ENCODE measurements at places on chromosomes 1 and 21.

GRCh38 chr1:12618965-12619791 lies 1.2 kb upstream of the DHRS3 start:
- DNase-seq: no peak

GRCh38 chr1:99003581-99004253 lies 944 bp downstream of the PLPPR5 start:
- DNase-seq: no peak

DNA sequence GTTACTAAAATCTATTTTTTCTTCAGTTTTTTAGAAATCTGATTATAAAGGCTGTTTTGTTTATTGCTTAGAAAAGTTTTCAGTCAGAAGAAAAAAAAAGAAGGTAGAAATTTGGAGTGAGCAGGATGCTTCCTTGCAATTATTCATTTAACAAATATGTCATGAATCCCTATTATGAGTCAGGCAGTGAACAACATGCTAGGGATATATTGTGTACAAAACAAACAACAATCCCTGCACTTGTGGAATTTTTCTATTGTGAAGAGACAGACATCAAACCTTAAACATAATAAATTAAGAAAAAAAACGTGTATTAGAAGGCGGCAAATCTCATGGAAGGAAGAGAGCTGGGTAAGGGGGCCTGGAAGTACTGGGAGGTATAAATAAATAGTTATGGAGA lies 664.1 kb upstream of the CAMK1G start:
- no peak for DNase-seq

DNA sequence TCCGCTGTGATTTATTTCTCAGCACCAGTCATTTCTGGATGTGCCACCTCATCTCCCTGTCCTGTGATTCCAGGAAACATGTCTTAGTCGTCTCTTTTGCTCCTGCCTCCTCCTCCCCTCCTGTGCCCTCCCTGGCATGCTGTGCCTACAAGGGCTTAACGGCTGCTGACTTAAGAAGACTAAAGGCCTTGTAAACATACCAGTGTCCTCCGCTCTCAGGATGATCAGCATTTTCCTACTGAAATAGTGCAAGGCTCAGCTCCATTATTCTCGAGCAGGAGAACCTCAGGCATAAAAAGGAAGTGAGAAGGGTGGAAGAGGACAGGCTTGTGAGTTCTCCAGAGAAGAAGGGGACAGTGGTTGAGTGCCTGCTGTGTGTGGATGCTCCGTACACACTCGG lies 61.6 kb upstream of the RUNX3 start:
- no peak for DNase-seq

GRCh38 chr21:41402231-41402630 lies 23.8 kb upstream of the MX1 start:
- DNase-seq: no peak

GRCh38 chr1:232534552-232535517 lies 95.1 kb downstream of the SIPA1L2 start:
- no peak for DNase-seq

DNA sequence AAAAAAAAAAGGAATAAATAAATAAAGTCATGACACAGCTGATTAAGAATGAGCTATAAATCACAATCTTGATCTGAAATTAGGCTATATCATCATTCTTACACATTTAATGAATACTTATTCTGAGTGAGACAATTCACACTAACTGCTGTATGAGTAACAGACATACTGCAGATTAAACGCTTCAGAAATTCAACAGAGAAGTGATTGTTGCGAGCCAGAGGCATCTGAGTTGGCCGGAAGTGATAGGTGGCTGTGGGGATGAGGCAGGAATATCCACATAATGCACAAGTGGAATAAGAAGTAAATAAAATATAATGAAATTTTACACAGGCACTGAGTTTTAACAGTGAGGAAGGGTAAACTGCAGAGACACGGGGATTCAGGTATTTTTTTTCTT lies 142.4 kb downstream of the APP start:
- DNase-seq: no peak

DNA sequence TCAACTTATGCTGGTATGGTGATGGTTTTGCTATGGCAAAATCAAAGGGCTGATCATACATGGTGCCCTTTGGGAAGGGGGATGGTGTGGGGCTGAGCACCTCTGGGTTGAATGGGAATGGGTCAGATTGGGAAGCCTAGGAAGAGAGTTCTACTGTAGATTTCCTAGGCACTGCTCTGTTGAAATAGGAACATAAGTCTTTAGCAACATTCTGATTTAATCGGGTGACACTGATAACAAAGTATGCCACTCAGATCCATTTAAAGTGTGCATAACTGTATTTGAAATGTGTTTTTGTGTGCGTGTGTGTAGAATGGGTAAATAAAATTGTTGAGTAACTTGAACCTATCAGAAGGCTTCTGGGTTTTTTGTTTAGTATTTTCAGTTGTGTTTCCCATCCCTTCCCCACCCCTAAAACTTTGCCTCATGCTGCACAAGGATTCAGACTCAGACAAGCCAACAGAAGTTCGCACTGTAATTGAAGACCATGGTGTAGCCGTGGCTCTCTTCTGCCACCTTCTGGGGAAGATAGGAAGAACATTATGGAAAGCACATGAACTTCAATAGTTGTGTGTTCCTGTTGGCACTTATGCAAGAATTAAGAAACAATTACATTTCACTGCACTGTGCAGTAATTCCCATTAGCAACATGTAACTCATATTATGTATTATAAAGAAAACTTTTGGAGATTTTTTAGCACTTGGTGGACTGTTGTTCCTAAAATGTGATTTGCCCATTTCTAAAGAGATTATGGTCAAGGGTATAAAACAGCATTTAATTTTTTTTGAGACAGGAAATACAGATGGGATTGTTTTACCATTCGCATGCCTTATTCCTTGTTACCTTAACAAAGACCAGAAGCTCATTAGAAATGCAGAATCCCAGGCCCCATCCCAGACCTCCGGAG lies 10.9 kb upstream of the C4BPB start:
- no peak for DNase-seq

GRCh38 chr1:230067419-230067870 lies 407 bp downstream of the GALNT2 start:
- no peak for DNase-seq

DNA sequence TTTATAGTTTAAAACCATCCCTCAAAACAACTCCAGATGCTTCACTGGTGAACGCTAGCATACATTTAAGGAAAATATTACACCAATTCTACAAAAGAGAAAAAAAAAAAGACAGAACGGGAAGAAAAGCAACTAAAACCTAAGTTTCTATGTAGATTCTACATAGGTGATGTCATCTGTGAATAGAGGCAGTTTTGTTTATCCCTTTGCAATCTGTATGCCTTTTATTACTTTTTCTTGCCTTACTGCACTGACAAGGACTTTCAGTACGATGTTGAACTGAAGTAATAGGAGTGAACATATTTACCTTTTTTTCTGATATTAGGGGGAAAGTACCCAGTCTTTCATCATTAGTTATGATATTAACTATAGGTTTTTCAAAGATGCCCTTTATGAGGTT lies 101.7 kb upstream of the HAO2 start:
- no peak for DNase-seq

- DNase-seq: no peak
Observed at GRCh38 chr1:227428803-227429202, 110.5 kb upstream of the CDC42BPA start.

DNA sequence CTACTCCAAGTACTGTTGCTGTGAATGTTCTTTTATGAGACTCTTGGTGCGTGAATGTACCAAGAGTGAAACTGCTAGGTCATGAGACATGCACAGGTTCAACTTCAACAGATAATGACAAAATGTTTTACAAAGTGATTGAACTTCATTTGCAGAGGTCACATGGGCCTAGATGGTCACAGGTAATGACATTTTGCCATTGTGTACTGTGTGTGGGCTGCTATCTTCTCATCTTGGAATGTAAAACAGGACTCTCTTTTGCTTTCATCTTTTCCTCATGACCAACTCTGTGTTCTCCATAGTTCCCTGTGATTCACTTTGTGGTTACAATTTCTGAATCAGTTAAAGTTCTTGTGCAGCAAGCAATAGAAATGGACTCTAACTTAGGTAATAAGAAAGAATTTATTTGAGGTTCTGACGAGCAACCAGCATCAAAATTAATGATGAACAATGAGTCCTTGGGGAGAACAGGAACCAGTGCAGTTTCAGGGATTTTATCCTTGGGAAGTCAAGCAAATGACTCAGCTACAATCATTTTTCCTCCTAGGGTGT lies 16.2 kb upstream of the TSNAX start:
- no peak for DNase-seq

DNA sequence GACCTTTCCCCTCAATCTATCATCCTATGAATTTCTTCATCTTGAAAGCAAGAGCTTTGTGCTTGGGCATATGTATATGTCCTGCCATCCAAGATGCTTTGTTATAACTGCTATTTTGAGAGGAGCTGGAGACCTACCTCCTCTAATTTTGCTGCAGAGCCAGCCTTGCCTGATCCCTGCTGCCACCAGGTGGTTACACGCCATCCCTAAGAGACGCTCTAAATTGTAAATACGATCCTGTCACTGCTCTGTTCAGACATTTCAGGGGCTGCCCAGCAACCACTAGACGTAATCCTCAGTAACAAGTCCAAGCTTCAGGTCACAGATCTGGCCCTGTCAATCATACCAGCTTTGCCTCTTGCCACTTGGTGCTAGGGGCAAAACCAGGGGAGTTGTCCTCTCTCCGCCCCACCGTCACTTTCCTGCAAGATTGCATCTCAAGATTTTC lies 32.9 kb downstream of the GPA33 start:
- DNase-seq: peak; percentile 42

GRCh38 chr1:36920801-36921405 lies 113.4 kb downstream of the GRIK3 start:
- no peak for DNase-seq

GRCh38 chr21:44815225-44815624 lies 2.6 kb downstream of the SUMO3 start:
- DNase-seq: no peak

GRCh38 chr1:31902510-31902860 lies 35.7 kb downstream of the PTP4A2 start:
- DNase-seq: no peak

DNA sequence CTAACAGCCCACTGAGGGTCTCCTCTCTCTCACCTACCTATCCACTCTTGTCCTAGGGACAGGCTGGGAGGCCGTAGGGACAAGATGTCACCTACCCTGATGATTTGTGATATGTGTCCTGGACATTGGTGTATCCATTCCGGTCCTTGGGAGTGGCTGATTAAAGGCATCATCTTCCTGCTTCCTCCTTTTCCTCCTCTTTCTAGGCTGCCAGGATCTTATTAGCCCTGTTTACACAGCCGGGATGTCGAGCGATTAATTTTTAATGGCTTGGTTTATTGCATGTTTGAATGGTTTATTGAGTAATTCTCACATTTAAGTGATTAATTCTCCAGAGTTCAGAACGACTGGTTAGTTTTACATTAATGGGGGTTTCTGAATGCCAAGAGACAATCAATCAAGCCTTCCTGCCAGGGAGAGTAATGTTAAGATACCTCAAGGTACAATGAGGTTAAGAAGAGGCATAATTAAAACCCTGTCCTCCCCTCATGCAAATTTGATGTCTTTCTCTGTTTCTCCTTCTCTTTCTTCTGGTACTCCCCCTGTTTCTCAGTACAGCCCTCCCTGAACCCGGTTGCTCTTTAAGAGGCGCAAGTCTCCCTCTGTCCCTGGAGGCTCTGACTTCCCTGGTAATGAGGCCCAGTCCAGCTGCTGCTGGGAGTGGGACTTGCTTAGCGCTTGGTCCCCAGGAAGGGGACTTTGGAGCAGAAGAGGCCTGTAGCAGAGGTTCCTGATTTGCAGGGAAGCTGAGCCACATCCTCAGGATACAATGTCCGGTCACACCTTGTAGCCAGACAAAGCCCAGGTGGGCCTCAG lies 50.9 kb downstream of the ACTL8 start:
- DNase-seq: no peak

GRCh38 chr1:181094416-181095212 lies 6.1 kb downstream of the IER5 start:
- no peak for DNase-seq

GRCh38 chr1:226653311-226653921 lies 85.7 kb downstream of the ITPKB start:
- DNase-seq: no peak

DNA sequence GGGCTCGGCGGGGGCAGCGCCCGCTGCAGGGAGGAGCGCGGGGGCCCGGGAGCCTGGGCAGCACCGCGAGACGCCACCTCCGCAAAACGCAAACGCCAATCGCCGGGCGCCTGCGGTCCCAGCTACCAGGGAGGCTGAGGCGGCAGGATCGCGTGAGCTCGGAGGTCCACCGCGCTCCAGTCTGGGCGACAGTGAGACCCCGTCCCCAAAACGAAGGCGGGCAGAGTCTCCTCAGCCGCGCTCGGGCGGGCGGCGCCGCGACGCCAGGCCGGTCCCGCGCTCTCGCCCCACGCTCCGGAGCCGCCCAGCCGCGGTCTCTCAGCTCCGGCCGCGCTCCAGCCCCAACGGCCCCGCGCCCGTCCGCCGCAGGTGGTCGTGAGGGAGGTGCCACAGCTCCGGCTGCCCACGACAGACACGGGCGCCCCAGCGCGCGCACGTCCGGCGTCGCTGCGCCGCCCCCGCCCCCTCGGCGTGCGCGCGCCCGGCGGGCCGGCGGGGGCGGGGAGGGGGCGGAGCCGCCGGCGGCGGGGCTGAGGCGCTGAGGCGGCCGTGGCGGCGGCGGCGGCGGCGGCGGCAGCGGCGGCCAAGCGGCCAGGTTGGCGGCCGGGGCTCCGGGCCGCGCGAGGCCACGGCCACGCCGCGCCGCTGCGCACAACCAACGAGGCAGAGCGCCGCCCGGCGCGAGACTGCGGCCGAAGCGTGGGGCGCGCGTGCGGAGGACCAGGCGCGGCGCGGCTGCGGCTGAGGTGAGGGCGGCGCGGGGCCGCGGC lies at the start of gene ADARB1:
Gene ADARB1, plus strand, starts transcription at position 533 of the 770 bp plus-strand sequence. CDS start 97,077 bp downstream, outside the sequence.
- peak; percentile 75 for DNase-seq

DNA sequence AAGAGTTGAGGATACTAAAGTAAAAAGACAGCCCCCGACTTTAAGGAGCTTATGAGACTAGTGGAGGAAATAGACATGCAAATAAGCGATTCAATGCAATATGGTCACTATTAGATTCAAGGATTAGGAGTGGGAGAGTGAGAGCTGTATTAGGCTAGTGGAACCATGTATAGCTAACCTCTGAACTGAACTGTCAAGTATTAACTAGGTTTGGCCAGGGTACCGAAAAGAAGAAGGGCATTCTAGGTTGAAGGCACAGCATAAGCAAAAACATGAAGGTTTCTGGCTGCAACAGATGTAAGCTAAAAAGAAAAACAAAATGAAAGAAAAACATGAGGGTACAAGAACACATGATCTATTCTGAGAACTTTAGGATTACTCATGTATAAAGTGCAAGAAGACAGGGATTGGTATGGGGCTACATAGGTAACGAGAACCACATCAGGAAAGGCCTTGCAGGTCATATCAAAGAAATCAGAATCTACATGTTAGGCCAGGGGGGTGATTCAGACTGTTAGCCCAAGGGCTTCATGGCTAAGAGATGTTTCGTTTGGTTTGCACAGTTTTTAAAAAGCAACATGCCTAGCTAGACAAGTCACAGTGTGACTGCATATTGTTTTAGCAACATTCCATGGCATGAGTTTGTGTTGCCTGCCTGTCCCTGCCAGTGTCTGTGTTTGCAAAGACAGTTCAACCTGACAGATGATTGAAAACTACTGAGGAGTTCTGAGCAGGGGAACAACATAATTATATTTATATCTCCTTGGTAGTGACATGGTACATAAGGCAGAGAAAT lies 54.4 kb upstream of the HAO2 start:
- no peak for DNase-seq

GRCh38 chr1:50929376-50929958 lies 30.6 kb downstream of the FAF1 start:
- no peak for DNase-seq

All from NCI-H1930 (cell line).